GOT3 (cell line): ENCODE measurements at places on chromosomes 4 and X.

DNA sequence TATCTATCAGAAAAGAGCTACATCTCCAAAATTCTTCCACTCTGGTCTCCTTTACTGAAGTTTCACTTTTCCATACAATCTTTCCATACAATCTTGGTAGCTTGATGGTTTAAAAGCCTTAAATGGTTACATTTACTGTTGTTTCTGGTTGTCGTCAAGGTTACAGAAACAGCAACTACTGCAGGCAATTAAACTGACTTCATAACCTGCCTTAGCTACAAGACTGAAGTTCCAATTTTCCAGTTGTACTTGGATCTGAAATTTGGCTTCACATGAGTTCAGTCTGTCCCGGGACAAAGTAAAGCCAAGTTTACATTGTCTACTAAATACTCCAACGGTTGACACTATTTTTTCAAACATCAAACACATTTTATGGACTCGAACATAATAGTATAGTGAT is 326.4 kb downstream of the ANKRD50 start:
- no peak for DNase-seq

DNA sequence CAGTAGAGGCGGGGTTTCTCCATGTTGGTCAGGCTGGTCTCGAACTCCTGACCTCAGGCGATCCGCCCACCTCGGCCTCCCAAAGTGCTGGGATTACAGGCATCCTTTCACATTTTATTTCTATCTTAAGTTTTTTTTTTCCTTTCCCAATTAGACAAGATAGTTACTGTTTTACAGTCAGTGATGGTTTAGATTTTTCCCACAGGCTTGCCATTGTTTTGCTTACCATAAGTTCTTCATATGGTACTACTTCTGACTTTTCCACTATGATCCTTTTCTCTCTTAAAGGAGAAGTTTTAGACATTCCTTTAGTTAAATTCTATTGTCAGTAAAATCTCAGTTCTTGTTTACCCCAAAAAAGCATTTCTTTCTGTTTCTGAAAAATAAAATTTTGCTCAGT is 462.6 kb downstream of the CENPC start:
- DNase-seq = no peak

DNA sequence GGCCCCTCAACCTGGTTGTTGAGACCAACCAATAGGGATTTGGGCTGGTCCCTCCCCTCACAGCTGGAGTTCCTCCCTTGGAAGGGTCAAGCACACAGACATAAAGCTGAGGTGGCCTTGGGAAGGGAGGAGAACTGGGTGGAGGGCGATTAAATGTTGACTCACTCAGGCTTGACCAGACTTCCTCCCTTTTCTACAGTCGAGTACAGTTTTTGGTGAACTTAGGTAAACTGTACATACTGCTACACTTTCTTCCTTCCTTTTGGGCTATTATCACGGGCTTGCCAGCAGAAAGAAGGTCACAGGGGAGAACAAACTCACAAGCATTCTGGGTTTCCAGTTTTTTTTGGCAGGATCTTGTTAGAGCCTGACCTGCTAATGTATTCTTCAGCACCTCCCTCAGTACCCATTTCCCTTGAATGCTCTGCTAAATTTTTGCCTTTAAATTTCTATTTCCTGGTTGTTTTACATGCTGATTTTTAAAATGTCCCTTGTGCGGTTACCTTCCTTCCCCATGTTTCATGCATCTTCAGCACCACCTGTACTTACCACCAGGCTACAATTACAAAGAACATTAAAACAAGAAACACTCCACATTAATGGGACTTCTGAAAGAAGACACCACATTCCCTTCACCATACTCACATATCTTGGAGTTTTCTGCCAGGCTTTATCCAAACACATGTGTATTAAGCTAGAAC is 135.2 kb upstream of the RASGEF1B start:
- DNase-seq = no peak

- no peak for DNase-seq
Observed at GRCh38 chrX:152652060-152652459, 14.4 kb downstream of the GABRQ start.

GRCh38 chrX:118530219-118530911 is 34.8 kb downstream of the DOCK11 start:
- DNase-seq = no peak

DNA sequence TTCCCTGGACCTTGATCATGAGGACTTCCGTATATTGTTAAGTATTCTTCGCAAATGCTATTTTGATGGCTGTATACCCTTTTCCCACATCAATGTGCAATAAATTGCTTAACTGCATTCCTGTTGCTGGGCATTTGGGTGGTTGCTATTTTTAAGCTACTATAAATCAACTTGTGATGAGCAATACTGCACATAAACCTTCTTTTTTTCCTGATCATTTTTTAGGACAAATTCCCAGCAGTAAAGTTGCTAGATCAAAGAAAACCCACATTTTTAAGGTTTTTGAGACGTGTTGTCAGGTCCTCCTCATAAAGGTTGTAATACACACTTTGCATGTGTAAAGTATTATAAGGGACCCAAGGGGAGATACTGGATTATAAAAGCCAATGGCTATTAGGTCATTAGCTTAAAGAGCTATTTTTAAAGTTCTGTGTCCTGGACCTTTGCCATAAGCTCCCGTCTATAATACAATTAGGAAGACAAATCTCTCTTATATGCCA is 35.6 kb downstream of the LIMCH1 start:
- DNase-seq = no peak

DNA sequence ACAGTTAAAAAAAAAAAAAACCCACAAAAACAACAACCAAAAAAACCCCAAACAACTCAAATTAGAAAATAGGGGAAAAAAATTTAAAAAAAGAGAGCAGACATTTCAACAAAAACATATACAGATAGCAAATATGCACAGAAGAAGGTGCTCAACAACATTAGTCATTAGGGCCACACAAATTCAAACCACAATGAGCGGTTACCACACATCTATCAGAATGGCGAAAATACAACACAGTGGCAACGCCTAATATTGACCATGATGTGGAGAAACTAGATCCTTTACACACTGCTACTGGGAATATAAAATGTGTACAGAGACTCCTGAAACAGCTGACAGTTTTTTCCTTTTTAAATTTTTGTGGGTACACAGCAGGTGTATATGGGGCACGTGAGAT is 19.4 kb downstream of the LYAR start:
- DNase-seq = no peak

DNA sequence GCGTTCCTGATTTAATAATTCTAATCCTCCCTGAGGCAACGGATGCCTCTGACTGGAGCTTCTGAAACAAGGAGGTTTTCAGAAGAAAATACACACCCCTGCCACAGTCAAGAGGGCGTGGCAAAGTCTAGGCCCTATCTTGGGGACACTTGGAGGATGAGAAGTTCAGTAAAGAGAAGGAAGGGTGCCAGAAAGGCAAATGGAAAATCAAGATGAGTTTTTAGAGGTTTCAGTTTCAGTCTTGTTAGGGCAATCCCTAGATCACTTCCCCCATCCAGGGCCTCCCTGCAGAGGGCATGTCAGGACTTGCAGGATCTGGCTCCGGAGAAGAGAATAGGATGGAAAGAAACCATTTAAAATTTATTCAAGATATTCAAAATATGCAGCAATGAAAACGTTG is 28.5 kb upstream of the FGF2 start:
- peak; percentile 12 for DNase-seq

DNA sequence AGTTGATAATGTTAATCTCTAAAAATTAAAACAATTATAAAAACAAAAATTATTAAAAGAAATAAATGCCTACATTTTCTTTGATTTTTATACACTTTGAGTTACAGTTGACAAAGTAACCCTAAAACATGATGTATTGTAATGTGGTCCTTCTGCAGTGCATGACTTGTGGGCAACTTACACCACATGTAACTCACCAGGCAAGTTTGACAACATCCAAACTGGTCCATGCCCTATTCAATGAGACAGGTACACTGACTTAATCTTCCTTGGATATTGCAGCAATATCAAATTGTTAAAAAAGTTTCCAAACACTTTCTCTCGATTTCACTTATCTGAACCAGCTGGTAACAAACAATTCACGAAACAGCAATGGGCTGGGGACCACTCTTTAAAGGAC is 81.5 kb downstream of the FTHL17 start:
- no peak for DNase-seq

- no peak for DNase-seq
Observed at GRCh38 chrX:27276751-27277150, 186.4 kb downstream of the PPP4R3C start.

DNA sequence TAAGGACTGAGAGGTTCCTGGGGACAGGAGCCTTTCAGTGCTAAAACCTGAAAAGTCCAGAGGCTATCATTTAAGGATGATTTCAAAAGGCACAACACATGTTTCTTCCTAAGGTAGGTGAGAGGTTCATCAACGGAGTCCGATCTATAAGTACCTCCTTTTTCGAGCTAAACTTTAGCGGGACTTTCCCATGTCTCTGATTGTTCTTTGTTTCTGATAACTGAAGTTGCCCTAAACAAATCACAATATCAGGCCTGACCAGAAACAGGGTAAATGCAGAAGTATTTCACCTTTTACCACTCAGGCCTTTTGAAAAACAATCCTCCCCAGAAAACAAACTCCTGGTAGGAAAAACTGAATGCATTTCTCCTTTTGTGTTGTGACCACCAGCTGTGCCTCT is 17.6 kb downstream of the PIR start:
- DNase-seq = no peak

- DNase-seq = no peak
Observed at GRCh38 chr4:5478697-5479096, 229.7 kb downstream of the EVC2 start.

DNA sequence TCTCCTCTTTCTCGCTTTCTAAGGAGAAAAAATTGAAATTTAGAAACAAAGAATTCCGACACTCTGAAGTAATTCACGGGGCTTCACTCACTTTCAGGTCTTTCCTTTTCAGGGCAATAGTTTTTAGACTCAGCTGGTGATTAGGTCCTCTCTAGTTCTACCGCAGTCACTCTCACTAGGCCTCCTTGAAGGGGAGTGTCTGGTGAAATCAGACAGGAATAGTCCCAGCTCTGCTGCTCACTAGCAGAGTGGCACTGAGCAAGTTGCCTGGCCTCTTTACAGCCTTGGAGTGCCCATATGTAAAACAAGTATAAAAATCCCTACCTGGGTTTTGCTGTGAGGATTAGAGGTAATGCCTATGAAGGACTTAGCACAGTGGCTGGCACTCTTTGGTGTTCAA is 64.1 kb downstream of the NEUROG2 start:
- DNase-seq = no peak

- no peak for DNase-seq
Observed at GRCh38 chr4:140098455-140099160, 55.4 kb downstream of the MAML3 start.

- no peak for DNase-seq
Observed at GRCh38 chrX:65726715-65727114, 59.3 kb downstream of the MSN start.

DNA sequence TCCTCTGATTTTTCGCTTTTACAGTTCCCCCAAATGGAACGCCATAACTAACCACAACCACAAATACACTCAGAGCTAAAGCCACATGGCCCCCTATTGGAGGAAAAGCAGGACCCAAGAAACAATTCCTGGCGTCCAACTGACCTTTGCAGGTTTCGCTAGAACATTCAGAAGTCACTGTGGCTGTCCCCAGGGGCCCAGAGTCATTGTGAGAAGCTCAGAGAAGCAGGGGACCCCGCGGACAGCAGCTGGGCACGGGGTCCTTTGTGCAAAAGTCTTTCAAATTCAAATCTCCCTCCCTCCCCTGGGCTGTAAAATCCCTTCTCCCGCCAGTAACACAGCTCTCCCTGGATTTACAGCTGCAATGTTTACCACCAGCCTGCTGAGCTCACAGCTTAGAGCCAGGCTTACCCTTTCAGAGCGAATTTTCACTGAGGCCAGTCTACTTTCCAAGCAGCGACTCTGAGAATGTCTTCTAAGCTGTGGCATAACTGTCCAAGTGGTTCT is 214.8 kb downstream of the CRLF2 start:
- no peak for DNase-seq

DNA sequence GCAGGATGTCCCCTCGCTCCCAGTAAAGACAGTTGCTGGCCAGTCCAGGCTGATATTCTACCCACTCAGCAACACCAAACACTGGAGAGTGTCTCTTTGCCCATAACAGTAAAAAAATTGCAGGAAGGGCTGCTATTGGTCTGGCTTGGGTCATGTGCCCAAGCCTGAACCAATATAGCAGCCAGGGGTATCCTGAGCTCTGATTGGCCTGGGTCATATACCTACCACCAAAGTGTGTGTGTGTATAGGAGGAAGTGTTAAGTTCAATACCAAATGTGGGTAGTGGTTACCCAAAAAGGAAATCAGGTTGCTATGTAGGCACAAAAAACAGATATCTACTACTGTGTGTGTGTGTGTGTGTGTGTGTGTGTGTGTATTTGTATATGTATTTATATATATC is 373.2 kb downstream of the BCOR start:
- DNase-seq = no peak

DNA sequence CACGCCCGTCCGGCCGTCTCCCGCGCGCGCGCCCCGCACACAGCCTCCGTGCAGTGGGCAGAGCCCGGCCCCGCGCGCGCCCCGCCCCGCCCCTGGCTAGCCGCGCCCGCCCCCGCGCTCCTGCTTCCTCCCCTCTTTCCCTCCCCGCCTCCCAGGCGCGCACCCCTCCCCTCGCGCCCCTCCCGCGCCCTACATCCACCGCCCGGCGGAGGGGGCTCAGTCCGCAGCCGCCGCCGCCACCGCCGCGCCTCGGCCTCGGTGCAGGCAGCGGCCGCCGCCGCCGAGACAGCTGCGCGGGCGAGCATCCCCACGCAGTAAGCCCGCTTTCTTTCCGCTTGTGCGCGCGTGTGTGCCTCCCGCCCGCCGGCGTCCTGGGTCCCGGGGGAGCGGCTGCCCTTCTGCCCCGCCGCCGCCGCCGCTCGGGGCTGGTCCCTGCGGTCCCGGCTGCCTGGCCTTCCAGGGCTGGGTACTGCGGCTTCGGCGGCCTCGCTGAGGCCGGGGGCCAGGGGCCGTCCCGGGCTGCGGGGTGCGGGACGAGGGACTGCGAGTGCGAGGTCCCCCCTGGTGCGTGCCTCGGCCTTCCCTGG is at the start of gene FHL1:
TSS of gene FHL1 (plus strand) at position 219 of the 587 bp plus-strand sequence.
- no peak for DNase-seq

GRCh38 chrX:5876984-5877596 is 351.6 kb downstream of the NLGN4X start:
- DNase-seq = no peak

GRCh38 chrX:103101299-103102042 is 8.5 kb upstream of the NXF3 start:
- no peak for DNase-seq

GRCh38 chrX:94524867-94525266 is 850.9 kb downstream of the FAM133A start:
- no peak for DNase-seq

DNA sequence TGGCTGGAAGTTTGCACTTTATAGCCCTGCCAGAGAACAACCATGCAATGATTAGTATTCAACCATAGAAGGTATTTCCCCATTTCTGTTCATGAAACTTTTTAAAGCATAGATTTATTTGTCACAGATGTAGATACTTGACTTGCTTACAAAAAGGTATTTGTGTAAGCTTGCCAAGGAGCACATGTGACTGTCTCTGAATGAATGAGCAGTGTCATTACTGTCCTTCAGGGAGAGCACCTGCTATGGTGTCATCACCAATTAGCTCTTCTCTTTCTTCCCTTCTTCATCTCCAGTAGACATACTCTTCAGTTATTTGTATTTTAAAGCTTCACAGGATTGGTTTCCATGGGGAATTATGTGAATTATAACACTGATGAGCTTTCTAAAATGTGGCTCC is 1064.7 kb upstream of the GRIA3 start:
- no peak for DNase-seq
